IMR-90 (cell line): ENCODE measurements at places on chromosomes 7 and 10.
A peak's percentile ranks its signal among the peaks of the same experiment; 100 is the strongest.

- DNase-seq, result no peak
Observed at GRCh38 chr7:17099083-17099973, 199.1 kb upstream of the AHR start.

GRCh38 chr10:29646238-29646902 lies 11.6 kb upstream of the SVIL start:
- peak; percentile 36 for DNase-seq

- DNase-seq, result peak; percentile 58
Observed at GRCh38 chr10:117933036-117933435, 113.7 kb downstream of the RAB11FIP2 start.

DNA sequence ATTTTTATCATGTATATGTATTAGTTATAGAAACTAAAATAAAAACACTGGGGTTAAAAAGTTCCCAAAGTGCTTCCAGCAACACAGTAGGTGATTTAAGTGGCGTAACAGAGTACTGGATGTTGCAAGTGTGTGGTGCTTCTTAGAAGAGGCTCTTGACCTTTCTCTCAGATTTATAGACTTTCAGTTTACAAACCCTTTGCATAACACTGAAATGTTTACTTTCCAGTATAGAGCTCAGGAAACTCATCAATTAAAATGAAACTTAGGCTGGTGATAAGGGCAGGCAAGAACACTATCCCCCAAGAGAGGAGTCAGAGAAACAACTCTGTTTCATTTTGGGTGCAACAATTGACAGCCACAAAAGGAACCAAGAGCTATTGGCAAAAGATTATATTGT lies 27.5 kb upstream of the SMC3 start:
- DNase-seq, result no peak

DNA sequence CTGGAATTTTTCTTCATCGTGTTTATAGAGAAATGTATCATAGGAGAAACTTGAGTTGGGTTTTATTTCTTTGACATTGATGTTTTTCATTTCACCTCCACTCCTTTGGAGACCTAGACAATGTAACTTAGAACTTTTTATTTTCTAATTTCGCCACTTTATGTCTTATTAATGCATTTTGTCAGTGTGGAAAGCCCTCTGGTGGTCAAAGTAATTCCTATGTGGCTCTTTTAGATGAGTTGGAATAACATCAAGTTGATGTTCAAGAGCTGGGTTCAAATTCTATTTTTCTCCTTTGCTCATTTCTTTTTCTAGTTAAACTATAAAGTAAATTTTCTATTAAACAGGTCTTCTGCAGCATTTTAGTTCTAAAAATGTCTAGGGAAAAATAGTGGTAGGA lies 478.6 kb downstream of the LRMDA start:
- DNase-seq, result peak; percentile 24

GRCh38 chr10:132953428-132953827 lies 11.1 kb upstream of the CFAP46 start:
- DNase-seq, result no peak

GRCh38 chr7:116629051-116629463 lies 42.9 kb upstream of the MET start:
- DNase-seq, result peak; percentile 13

DNA sequence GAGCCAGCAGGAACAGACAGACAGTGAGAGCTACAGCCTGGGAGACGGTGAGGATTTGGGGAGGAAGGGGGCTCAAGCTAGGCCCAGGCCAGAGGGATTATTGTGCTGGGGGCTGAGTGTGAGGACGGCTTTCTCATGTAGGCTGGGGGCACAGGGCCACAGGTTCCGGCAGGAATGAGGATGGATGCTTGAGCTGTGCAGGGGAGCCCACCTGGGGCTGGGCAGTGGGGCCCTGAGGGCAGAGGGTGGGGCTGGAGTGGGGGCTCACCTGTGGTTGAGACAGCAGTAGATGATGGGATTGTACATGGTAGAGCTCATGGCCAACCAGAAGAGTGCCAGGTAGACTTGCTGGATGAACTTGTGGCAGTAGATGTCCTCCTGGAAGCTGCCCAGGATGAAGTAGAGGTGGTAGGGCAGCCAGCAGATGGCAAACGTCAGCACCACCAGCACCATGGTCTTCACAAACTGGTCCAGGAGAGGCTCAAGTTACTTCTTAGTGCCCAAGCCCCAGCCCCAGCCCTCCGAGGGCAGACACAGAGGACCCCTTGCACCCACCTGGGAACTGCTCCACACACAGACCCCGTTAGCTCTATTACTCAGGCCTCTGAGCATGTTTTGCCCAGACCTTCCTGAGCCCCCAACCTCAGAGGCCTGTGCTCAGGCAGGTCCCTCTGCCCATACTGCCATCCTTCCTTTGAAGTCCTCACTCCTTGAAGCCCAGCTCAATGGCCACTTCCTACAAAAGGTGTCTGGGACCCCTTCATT lies 9.7 kb downstream of the TACR2 start:
- DNase-seq, result no peak

GRCh38 chr7:50473531-50473930 lies 23.4 kb upstream of the FIGNL1 start:
- no peak for DNase-seq

DNA sequence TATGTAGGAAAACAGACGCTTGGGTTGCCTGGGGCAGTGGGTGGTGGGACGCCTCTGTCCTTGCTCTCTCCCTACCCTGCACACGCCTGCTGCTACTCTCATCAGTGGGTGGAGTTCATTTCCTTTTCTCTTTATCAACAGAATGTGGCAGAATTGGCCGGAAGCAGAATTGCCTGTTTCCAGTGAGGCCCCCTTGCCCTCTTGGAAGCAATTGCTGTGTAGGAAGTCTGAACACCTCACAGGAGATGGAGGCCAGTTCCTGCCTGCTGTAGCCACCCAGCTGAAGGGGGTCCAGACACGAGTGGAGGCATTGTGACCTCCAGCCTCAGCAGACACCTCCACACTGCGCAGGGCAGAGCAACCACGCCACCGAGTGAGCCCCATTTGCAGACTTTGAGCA lies 331.6 kb upstream of the ZNF32 start:
- DNase-seq, result no peak

- no peak for DNase-seq
Observed at GRCh38 chr7:70033226-70033625, 435.0 kb downstream of the AUTS2 start.

DNA sequence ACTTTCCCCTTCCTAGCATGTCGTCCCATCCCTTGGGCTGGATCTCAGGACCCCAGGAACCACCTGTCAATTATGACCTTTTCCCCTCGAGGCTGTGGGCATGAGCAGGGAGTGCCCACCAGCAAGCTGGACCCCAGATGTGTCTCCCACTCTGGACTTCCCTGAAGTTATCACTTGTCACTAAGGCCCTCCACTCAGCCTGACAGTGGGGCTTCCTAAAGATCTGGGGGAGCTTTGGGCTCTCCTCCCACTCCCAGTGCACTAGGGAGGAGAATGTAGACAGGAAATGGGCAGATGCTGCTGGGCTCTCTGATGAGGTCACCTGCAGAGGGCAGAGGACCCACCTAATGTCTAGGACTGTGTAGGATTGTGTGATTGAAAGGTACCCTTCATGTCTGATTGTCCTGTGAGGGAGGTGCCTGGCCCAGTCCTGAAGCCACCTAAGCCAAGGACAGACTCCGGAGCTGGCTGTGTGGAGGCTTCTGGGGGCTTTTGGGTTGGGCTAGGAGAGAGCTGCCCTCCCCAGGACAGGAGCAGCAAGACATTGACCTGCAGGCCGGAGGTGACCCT lies 18.7 kb downstream of the MYO1G start:
- DNase-seq, result no peak

DNA sequence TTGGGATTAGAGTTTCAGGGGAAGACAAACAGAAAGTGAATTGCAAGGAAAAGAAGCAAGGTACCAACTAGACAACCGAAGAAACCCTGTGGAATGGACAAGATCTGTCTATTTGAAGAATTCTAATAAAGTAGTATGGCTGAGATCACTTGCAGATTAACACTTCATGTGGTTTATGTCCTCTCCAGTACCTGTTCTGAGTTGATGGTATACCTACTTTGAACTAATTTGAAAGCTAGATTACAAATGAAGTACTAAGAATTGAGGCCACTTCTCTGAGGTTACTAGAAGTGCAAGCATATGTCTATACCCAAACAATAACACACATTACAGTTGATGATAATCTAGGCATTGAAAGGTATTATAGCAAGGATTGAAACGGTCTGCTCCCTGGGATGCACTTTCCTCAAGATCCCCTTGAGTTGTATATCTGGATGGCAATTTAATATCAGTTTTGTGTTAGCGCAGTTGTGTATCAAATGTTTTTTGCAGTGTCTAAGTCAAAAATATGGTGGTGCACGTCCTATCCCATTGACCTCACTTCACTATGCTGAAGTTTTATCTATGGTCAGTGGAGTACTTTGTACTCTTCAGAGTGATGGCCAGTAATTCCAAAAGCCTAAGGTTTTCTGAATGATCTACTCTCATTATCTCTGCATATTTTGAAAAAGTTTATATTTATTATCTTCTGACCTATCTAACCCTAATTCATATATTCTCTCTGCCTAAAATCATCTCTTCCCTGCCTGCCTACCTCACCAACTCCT lies 25.9 kb downstream of the ZNF277 start:
- no peak for DNase-seq

GRCh38 chr10:123995082-123995460 lies 98.3 kb downstream of the CHST15 start:
- peak; percentile 2 for DNase-seq
